Activated B cell treated with CpG ODN at 0.5 μM for 24 hours (primary cell): ENCODE measurements at places on chromosomes 1 and 21. TPM values are rescaled to one million over a fixed set of nuclear protein-coding genes. Genes with fewer than 3 reads are reported as not detected.

The MMEL1 gene
- not detected in 2 replicates for total RNA-seq

The GJC2 gene
- 0.24 and 0.35 TPM in 2 replicates for total RNA-seq

The AKR7A3 gene
- total RNA-seq = 0.61 and 0.80 TPM in 2 replicates

The NECTIN4 gene
- not detected in 2 replicates for total RNA-seq

The FALEC gene
- 1.1 TPM in 1 of 2 replicates, not detected in the other for total RNA-seq

The SLC6A9 gene
- total RNA-seq = 10.3 and 10.4 TPM in 2 replicates

The OVAAL gene
- not detected in 2 replicates for total RNA-seq

The PPM1J gene
- total RNA-seq = 0.46 and 0.75 TPM in 2 replicates

The FOXO6 gene
- 0.12 and 0.55 TPM in 2 replicates for total RNA-seq

The PTTG1IP gene
- total RNA-seq = 35.3 and 36.6 TPM in 2 replicates

The SRSF11 gene
- 182 and 231 TPM in 2 replicates for total RNA-seq

The TDRD10 gene
- not detected in 2 replicates for total RNA-seq

The TNFRSF4 gene
- 0.86 and 1.1 TPM in 2 replicates for total RNA-seq

The TRNP1 gene
- total RNA-seq = 0.24 and 0.44 TPM in 2 replicates

The DCST1 gene
- not detected in 2 replicates for total RNA-seq

The PADI3 gene
- total RNA-seq = not detected in 2 replicates

The NADK gene
- total RNA-seq = 106 and 122 TPM in 2 replicates

The TMEM81 gene
- total RNA-seq = 3.3 and 3.5 TPM in 2 replicates

The RAP1GAP gene
- 0.54 and 0.60 TPM in 2 replicates for total RNA-seq

The CDA gene
- total RNA-seq = not detected in 2 replicates

The LRRC3 gene
- 0.91 and 1.00 TPM in 2 replicates for total RNA-seq

The ACAP3 gene
- 16.2 and 26.1 TPM in 2 replicates for total RNA-seq

The ZNF593OS gene
- not detected in 2 replicates for total RNA-seq

The TMEM200B gene
- not detected in 2 replicates for total RNA-seq

The ARID4B gene
- 62.2 and 78.5 TPM in 2 replicates for total RNA-seq

The SERTAD4 gene
- total RNA-seq = not detected in 2 replicates

The ITPKB gene
- 88.5 and 97.3 TPM in 2 replicates for total RNA-seq

The CELA2A gene
- total RNA-seq = not detected in 2 replicates

The CEP104 gene
- 38.0 and 45.1 TPM in 2 replicates for total RNA-seq

The PEX10 gene
- 17.4 and 18.9 TPM in 2 replicates for total RNA-seq

The A3GALT2 gene
- total RNA-seq = not detected in 2 replicates

The KRTAP13-2 gene
- not detected in 2 replicates for total RNA-seq

The TSPEAR gene
- total RNA-seq = not detected in 2 replicates

The CCDC181 gene
- not detected in 2 replicates for total RNA-seq

The DENND2D gene
- 48.9 and 58.6 TPM in 2 replicates for total RNA-seq

The TCHH gene
- not detected in 2 replicates for total RNA-seq

The CCDC27 gene
- not detected in 2 replicates for total RNA-seq

The DTL gene
- 4.2 and 5.0 TPM in 2 replicates for total RNA-seq

The OLIG2 gene
- not detected in 2 replicates for total RNA-seq

The CR2 gene
- 30.7 and 34.1 TPM in 2 replicates for total RNA-seq

The S100A9 gene
- total RNA-seq = 2.6 and 4.0 TPM in 2 replicates

The LCE1A gene
- total RNA-seq = not detected in 2 replicates

The CENPL gene
- 12.7 and 14.0 TPM in 2 replicates for total RNA-seq

The OR2M2 gene
- not detected in 2 replicates for total RNA-seq

The MNDA gene
- total RNA-seq = 14.2 and 17.3 TPM in 2 replicates

The KIFAP3 gene
- total RNA-seq = 11.8 and 12.7 TPM in 2 replicates

The VASH2 gene
- total RNA-seq = 0.07 and 0.17 TPM in 2 replicates

The GABRD gene
- total RNA-seq = not detected in 2 replicates

The PLA2G4A gene
- total RNA-seq = not detected in 2 replicates

The NLRP3 gene
- 0.44 and 0.73 TPM in 2 replicates for total RNA-seq

The CD48 gene
- total RNA-seq = 200 and 202 TPM in 2 replicates

The HLX gene
- 3.2 and 4.6 TPM in 2 replicates for total RNA-seq

The APOBEC4 gene
- total RNA-seq = not detected in 2 replicates
